ENCODE measurements at places on chromosomes 7 and 10.

GRCh38 chr7:87570178-87570577, 30.5 kb downstream of the ABCB1 start:
- DNase-seq, result no peak

DNA sequence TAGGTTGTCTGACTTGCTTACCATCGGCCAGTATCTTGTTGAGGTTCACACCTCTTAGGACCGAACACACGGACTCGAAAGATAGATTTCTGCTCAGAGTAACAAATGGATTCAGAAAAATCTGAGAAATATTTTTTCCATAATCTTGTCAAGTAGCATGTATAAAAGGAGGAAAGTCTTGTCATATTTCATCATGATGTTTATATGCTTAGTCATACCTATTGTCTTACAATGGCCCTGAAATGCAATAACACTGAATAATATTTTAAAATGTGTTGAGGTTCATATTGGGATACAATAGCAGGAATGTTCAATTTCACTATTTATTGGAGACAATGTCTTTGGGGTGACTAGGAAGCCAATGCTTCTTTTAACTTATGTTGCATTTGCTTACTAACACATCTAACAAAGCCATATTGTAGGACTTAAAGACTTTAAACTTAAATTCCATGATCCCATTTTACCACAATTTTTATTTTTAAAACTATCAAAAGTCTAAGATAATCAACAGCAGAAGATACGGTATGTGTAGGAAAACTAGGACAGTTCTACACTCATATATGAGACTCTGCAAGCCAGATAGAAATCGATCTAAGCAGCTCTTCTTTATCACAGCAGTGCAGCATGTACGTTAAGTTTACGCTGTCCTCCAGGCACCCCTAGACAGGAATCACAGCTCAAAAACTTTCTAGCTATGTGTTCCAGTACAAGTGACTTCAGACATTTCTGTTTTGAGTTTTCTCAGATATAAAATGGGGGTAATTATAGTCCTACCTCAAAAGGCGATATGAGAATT, 135.7 kb upstream of the CAV2 start:
- no peak for DNase-seq

DNA sequence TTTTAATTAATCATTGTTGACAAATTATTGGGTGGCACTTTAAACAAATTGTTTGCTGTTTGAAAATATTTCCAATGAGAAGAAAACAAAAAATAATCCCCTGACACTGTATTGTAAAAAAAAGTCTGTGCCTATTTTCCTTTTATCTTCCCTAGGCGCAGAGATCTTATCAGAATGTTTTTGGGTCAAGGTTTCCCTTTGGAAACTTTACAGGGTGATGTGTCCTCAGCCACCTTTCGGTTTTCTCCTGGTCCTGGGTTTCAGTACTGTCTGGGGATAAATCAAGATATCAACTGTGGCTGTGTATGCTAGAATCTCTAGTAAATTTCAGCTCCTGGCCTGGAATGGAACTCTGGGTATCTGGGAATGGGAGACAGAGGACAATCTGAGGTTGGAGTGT, 1.4 kb downstream of the ZNF107 start:
- DNase-seq, result no peak

DNA sequence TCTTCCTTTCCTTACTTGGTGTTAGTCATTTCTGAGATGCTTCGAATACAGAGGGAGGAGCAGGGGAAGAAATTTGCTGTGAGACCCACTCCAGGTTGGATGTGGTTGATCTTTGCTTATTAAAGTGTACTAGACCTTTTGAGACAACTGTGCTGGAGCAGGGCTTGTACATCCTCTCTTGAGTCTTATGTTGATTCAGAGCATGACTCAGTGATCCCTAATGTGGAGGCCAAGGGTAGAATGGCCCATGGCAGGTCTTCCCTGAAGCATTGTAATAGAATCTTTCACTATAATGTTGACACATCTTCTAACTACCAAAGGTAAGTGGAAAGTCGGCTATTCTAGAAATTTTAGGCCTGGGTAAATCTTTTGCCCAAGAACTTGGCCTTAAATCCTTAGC, 17.0 kb upstream of the SFR1 start:
- no peak for DNase-seq

- DNase-seq, result no peak
Observed at GRCh38 chr10:11898372-11899066, 75.4 kb downstream of the PROSER2 start.
